Trophoblast cell (in vitro differentiated cells and primary cell): ENCODE measurements at places on chromosomes 13 and 19.

- DNase-seq: no peak
These were observed 10.3 kb downstream of the RASA3 start for GRCh38 chr13:114122127-114122511.

DNA sequence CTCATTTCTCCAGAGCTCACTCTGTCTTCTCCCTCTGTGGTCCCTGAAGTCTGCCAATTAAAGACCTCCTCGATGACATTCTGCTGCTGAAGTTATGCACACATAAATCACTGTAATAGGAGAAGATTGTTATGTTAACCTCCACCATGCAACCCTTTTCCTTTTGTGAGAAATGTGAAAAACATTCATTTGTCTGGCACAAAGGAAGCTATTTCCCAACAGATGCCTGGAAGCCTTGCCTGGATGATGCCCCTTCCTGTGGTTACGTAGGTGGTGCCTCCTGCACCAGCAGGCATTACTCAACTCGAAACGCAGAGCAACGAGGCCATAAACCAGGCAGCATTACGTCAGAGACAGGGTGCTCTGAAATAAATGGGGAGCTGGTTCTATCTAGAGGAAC is 327.4 kb upstream of the ZNF507 start:
- no peak for DNase-seq

GRCh38 chr13:89688918-89689317 is 1658.6 kb upstream of the MIR17HG start:
- no peak for DNase-seq

- no peak for DNase-seq
These were observed 230.2 kb upstream of the TRPC4 start for GRCh38 chr13:38099751-38100150.

DNA sequence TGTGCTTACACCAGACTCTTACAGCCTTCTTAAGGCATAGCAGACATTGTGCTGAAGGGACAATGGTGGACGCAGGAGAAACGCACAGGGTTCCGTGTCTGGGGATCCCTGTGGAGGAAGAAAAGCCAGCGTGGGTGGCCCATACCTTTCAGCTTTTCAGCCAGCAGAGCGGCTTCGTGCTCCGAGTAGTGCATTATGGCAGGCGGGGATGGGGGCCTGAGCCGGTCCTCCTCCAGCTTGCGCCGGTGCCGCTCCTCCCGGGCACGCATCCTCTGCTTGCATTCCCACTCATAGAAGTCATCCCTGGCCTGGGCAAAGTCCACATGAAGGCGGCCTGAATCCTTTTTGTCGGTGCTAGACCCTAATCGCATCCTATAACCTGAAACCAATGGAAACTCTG is 332.4 kb downstream of the DNAJC15 start:
- no peak for DNase-seq

- DNase-seq: no peak
These were observed 2.9 kb upstream of the PPP6R1 start for GRCh38 chr19:55261671-55262126.

DNA sequence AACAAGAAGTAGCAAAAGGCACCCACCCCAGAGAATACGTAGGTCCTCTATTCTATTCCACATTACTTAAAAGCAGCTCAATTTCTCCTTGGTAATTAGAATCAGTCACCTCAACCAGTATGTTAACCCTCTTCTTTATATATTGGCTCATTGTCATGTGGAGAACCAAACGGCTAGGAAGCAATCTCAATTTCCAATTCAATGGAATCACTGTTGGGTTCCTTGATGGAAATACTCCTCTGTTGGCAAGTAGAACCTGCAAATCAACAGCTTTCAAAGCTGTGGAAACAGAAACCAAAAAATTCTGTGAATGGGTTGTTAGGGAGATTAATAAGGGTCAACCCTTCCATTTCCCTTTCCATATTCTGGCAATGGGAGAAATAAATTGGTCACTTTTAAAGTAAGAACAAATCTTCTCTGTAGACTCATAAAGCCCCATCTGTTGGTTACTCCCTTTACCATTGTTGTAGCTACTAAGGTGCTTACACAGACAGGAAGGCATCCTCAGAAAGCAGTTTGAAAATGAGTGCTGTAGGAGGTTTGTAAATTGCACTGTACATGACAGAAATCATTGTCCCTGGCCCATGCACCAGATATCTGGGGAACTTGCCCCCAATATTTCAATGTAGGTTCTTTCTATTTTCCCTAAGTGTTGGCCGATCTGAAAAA is 138.6 kb upstream of the UFM1 start:
- DNase-seq: no peak

- no peak for DNase-seq
These were observed 23.6 kb upstream of the RFXAP start for GRCh38 chr13:36795463-36795862.
